Astrocyte (in vitro differentiated cells and primary cell): ENCODE measurements at places on chromosomes 7 and 10. TPM values are rescaled to one million over a fixed set of nuclear protein-coding genes. Genes with fewer than 3 reads are reported as not detected.
A peak's percentile ranks its signal among the peaks of the same experiment; 100 is the strongest.

GRCh38 chr7:32890793-32891042, 842 bp downstream of the KBTBD2 start:
- no peak for DNase-seq

- peak; percentile 53 for DNase-seq
Measured at GRCh38 chr10:61140765-61141392, 196.9 kb upstream of the RHOBTB1 start.

- DNase-seq: no peak
Measured at GRCh38 chr10:95758351-95759025, 2.5 kb downstream of the ENTPD1 start.

DNA sequence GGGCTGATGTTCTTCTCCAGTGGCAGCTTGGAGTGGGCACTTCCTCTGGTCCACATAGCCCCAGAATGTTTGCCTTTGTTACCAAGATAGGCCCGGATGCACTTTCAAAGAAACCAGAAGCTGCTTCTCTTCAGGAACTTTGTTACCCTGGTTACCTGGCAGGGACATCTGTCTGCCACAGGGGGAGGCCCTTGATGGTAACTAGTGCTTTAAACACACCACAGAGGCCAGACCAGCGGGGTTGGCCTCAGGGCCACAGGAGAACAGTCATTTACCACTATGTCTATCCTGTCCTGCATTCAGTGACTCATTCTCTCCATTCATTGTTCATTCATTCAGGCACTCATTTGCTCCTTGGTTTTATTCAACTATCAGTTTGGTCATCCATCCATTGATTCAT, 11.9 kb upstream of the PLEKHA1 start:
- DNase-seq: peak; percentile 60

WEE2 gene
- not detected in 2 replicates for total RNA-seq

DNA sequence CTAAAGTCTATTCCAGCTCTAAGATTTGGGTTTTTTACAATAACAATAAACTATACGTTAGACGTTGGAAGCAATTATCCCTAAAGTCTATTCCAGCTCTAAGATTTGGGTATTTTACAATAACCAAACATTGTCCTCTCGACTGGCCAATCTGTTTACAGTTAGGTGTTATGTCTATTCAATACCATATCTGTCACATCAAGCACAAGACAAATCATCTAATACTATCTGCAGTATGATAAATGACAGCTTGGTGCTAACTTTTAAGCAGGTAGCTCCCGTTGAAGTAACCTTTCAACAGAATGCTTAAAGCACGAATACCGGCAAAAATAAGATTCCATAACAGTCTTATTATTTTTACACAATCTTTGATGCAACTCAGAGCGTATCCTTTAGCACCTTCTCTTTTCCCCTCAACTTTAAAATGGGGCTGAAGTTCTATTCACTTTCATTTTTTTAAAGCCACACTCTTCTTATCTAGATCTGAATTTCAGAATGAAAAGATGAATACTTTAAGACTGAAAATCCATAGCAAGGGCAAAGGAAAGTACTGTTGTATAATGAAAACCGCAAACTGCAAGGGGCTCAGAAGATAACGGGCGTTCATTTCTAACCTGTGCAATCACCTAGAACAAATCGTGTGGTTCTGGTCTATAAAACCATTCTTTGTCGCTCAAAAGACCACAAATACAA, 925 bp downstream of the H2AZ2 start:
- no peak for DNase-seq

MEST gene
- total RNA-seq: 170 and 214 TPM in 2 replicates
